ENCODE measurements at places on chromosomes 12 and 14.

DNA sequence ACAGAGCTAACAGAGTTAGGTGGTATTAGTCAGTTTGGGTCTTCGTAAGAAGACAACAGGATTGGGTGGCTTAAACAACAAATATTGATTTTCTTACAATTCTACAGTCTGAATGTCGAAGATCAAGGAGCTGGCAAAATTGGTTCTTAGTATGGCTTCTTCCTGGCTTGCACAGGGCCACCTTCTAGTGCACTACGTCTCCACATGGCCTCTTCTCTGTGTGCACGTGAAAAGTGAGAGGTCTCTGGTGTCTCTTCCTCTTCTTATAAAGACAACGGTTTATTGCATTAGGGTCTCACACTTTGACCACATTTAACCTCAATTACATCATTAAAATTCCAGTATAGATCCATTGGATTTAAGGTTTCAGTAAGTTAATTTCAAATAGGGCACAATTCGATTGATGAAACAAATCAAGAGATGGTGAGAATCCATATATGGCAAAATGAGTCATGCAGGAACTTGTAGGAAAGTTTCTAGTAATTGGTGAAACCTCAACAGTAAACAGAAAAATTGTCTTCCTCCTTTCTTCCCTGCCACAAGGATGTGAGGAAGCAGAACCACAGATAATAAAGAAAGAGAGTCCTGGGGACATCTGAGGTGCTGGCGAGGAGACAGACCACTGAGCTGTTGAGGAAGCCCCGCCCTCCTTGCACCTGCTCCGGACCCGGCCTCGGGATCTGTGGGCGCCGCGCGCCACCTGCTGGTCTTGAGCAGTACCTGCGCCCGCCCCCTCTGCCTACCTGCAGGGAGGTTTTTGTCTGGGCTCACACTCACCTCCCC lies 846.7 kb downstream of the TMEM121 start:
- peak; percentile 67 for DNase-seq

DNA sequence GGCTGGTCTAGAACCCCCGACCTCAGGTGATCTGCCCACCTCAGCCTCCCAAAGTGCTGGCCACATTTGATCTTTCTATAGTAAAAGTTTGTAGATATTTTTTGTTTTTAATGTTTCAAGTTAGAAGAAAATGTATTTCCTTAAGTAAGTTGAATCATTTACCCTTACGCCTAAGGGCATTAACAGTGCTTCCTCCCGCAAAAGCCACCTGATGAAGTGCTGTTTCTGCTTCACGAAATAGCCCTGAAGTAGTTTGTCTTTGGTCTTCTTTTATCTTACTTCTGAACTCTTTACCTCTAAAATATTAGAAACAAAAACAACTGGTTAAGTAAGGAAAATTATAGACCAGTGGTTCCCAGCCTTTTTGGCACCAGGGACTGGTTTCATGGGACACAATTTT lies 22.7 kb downstream of the PAWR start:
- DNase-seq: no peak

- no peak for DNase-seq
Observed at GRCh38 chr12:45498645-45499044, 230.9 kb upstream of the ARID2 start.

DNA sequence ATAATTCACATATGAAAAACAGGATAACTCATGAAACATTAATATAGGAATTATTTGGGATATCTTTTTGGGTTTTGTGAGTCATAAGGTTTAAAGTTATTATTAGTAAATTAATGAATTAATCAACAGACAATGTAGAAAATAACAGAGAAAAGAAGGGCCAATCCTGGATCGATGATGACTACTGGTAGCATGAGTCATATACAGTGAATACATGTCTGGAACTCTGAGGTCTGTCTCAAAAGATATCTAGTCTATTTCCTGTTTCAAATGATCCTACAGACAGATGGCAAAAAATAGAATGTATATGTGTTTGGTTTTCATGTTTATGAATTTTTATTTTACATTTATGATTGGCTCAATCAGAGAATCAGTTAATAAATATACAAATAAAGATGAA lies 86.4 kb upstream of the RTL1 start:
- no peak for DNase-seq

DNA sequence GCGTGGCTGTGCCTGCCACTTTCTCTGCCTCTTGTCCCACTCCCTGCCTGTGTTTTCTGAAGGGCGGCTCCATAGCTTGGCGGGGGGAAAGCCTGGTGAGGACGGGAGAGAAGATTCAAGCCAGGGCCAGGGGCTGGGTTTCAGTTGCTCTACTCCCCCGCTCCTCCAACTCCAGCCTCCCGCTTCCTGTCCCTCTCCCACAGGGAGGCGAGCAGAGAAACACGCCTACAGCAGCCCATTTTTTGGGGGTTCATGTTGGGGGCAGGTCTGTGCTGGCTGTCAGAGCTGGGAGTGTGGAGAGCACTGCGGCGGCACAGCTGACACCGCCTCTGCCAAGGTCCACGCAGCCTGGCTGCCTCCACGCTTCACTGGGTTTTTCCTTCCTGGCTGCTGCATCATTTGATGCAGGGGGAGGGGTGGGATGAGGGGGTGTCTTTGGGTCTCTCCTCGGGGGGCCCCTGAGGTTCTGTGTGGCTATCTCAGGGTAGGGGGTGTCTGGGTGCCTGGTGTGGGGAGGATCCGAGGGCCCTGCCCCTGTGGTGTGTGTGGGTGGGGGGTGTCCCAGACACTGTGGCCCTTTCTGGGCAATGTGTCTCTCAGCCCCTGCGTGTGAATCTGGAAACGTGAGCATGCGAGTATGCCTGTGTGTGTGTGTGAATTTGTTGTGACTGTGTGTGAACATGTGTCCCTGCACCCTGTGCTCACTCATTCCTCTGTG lies 10.7 kb upstream of the KRT80 start:
- DNase-seq: no peak

DNA sequence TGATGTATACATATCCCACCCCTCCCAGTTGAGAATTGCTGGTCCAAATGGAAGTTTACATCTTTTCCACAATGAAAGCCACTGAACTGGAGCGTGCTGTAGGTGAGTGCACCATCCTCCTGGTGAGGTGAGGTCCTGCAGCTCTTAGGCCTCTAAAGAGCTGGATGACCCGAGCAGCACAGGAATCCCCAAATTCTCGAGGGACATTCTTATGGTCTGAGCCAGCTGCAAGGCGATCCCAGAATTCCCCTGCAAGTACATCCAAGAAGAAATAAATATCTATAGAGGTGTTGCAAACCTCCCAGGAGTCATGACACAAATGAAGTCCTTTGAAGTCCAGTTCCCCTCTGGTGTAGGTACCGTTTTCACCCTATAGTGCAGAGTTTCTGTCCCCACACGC lies 24.0 kb downstream of the TMEM132C start:
- no peak for DNase-seq

GRCh38 chr14:36054353-36055051 lies 122.0 kb downstream of the PTCSC3 start:
- no peak for DNase-seq

- DNase-seq: peak; percentile 86
Observed at GRCh38 chr14:70600382-70601157, at the start of gene MED6. TSS of gene MED6 (minus strand) at chr14:70600655. CDS start at chr14:70600637, 18 bp downstream.

DNA sequence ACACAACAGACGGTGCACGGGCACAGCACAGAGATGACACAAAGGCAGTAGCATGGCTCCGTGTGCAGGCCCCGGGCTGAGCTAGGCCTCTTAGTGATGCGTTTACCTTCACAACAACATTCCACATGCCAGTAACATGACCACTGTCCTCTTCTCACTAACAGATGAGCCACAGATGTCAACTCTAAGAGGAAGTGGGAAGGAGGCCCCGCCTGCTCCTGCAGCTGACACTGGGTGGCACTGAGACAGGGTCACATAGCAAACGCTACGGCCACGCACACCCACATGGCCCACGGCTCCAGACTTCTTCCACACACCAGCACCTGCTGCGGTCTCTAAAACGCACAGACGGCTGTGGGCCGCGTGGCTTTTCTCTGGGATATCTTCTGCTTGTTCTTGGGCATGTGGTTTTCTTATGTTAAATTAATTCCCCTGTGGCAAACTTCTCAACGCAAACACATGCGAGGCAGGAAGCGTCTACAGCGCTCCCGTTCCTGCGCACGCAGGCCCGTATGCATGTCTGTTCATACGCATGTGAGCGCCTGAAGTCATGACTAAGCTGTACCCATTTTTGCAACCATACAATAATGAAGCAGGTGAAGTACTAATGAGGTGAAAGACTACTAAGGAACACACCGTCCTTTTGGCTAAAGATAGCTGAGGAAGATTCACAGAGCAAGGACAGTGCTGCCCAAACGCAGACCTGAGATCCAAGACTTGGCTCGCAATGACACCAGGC lies 26.8 kb downstream of the AMN start:
- DNase-seq: no peak
